Glutamatergic neuron (in vitro differentiated cells): ENCODE measurements at places on chromosomes 1 and 21. TPM values are rescaled to one million over a fixed set of nuclear protein-coding genes. Genes with fewer than 3 reads are reported as not detected.

Gene PPP1R8
- total RNA-seq, result 60.2 TPM

Gene ITGB2
- total RNA-seq, result 0.91 TPM

Gene NBL1
- 14.4 TPM for total RNA-seq

Gene SMIM1
- total RNA-seq, result 7.5 TPM

Gene DMRTA2
- 0.42 TPM for total RNA-seq

Gene CFHR1
- total RNA-seq, result not detected

Gene IL19
- not detected for total RNA-seq

Gene FCER1G
- total RNA-seq, result 1.3 TPM

Gene RPE65
- total RNA-seq, result not detected

Gene DNASE2B
- not detected for total RNA-seq

Gene FAM3B
- not detected for total RNA-seq

Gene NEXN
- 0.76 TPM for total RNA-seq

Gene HHIPL2
- total RNA-seq, result not detected
